Activated T-cell treated with anti-CD3 and anti-CD28 coated beads for 48 hours (primary cell): ENCODE measurements at places on chromosomes 13 and 19.

DNA sequence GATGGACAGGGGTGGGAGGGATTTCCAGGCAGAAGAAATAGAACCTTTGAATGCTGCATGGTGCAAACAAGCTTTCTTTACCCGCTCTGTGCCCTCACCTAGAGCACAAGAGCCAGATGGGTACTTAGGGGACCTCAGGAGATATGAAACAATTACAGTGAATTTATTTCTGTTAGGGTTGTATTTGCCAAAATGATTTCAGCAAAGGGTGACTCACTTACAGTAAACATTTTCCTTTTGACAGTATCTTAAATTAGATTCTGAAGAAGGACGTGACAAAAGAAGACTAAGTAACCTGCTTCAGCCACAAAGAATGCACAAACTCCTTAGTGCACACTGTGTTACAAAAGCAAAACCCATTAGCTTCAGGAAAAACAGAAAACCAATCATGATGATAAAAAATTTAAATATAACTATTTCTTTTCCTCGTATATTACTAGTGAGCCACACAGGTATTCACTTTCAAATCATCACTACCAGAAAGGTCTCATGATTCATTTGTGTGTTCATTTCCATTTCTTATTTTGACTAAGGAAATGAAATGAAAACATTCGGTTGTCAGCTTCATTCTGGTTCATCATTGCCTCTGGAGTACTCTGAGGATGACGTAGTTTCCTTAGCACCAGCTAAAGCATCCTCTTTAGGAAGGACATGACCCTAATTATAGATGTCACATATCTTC lies 158.8 kb downstream of the NHLRC3 start:
- DNase-seq, result no peak

DNA sequence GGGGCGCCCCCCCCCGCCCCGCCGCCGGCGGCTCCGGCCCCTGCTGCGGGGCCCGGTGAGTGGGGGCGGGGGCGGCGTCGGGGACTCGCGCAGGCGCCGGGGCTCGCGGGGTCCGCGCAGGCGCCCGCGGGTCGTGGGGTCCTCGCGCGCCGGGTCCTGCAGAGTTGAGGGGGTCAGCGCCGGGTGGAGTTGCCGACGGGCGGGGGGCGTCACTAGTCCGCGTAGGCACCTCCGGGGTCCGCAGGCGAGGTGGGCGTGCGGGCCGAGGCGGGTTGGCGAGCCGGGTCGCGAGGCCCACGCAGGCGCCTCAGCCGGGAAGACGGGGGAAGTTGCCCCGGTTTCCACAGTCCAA lies 365 bp downstream of the PPP6R1 start:
- DNase-seq, result peak; percentile 45

DNA sequence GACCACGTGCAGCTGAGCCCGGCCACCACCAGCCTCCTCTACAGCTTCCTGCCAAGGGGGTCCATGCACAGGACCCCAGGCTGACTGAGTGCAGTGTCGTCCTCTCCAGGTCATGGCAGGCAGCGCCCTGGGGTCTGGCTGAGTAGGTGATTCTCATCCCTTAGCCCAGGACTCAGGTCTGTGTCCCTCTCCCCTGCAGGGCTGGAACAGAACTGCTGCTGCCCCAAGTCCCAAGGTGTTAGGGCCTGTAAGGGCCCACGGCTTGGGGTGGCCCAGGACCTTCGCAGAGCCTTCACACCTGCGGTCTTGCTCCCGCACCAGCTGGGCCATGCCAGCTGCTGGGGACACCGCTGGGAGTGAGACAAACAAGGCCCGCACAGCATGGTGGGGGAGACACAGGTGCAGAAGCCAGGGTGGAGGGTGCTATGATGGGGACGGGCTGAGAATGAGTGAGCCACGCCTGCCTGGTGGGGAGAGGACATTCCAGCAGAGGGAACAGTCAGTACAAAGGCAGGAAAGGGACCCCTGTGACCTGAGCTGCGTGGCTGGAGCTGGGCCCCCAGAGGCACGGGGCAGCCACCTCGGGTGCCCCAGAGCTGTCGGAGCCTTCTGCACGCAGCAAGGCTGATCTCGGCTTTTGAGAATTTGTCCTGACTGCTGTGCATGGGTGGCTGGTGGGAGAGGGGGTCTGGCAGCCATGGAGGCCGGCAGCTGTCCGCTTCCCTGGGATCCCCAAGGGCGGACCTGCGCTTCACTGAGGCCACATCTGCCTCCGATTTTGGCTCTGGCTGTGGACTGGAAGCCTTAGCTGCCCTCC lies 11.9 kb downstream of the PLEKHF1 start:
- no peak for DNase-seq

- no peak for DNase-seq
Measured at GRCh38 chr13:103130146-103130545, 63.9 kb upstream of the SLC10A2 start.

DNA sequence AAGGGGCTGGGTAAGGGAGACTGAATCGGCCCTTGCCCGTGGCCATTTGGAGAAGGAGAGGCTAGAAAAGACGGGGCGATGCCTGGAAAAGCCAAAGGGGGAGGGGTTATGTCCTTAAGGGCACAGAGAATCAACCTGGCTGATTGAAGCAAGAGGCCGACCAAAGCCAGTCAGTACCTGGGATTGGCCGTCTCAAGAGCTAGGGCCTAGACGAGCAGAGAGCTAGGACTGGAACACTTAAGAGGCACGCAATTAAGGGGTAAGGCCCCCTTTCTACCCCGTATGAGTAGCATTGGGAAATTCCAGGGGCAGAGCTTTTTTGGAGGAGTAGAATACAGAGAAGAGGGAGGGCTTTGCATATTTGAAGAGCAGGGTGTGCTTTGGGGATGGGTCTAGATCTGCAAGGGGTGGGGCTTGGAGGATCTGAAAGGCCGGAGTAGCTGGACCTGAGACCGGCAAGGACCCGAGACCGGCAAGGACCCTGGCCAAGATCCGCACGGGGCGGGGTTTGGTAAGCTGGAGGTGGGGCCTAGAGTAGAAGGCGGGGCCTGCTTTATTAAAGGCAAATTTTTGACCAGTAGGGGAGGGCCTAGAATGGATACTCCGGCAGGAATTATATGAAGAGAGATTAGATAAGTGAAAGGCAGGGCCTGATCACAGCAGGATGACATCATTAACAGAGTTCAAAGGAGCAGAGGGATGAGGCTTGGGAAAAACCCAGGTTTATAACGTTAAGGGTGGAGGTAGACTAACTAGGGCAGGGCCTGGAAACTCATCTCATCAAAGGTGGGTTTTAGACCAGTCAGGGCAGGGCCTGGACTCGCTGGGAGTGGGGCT lies 10.7 kb upstream of the CACNG6 start:
- DNase-seq, result no peak
